ENCODE measurements at places on chromosomes 4 and X. TPM values are rescaled to one million over a fixed set of nuclear protein-coding genes. Genes with fewer than 3 reads are reported as not detected.

PDE6B gene
- total RNA-seq = not detected

GPR78 gene
- not detected for total RNA-seq

SSX1 gene
- not detected for total RNA-seq

MAGEB1 gene
- total RNA-seq = not detected

Data from lower leg skin (tissue), 4 donors.